CD4-positive, alpha-beta memory T cell (primary cell): ENCODE measurements at places on chromosomes 7 and 10.

DNA sequence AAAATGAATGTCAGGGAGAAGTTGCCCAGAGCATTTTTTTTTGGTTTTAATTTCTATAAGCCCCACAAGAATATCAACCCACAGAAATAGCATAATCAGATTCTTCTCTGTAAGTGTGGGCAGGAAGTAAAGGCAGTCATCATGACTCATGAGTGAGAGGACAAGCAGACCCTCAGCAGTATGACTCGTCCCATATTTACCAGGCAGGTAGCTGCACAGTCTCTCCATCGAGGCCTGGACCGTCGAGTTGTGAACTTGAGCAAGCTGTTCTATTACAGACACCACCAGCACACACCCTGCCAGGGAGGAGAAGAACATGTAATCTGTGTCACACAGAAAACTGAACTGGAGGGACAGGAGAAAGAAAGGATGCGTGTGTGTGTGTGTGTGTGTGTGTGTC is 37.8 kb downstream of the AOAH start:
- DNase-seq, result peak; percentile 37

DNA sequence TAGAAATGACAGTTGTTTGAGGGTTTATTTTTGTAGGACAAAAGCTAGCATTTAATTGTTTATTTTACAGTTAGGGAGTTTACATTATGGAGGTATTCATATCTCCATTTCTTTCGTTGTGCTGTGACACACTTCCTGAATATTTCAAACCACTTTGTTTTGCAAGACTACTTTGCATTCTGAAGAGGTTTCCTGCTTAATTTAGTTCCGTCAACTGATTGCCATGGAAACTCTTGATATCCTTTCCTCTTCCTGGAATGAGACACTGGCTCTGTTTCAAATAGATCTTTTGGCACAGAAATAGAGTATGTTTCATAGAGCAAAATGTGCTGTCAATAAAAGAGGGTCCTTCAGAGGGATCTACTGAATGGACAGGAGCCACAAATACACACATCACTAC is 159.5 kb upstream of the AGR3 start:
- DNase-seq, result peak; percentile 44

GRCh38 chr7:94240902-94241301 is 153.8 kb upstream of the COL1A2 start:
- no peak for DNase-seq

- DNase-seq, result no peak
Measured at GRCh38 chr10:44891721-44892120, 19.4 kb upstream of the TMEM72 start.

DNA sequence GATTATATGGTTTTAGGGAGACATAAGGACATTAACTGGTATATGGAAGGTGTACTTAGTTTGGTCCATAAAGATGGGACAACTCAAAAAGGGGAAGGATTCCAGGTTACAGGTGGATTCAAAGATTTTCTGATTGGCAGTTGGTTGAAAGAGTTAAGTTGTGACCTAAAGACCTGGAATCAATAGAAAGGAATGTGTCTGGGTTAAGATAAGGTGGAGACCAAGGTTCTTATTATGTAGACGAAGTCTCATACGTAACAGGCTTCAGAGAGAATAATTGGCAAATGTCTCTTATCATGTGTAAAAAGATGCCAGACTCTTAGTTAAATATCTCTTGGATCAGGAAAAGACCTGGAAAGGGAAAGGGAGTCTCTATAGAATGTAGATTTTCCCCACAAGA is 1.0 kb upstream of the TRDMT1 start:
- no peak for DNase-seq

DNA sequence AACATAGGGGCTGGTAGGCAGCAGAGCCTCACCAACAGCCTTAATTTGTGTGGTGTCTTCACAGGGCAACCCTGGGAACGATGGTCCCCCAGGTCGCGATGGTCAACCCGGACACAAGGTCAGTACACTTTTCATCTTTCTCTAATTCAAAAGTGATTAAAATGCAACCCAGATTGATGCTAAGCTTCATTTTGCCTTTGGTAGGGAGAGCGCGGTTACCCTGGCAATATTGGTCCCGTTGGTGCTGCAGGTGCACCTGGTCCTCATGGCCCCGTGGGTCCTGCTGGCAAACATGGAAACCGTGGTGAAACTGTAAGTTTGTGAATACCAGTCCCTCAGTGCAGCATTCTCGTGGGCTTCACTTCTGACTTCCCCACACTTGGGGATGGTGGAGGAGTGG is 30.9 kb downstream of the COL1A2 start:
- no peak for DNase-seq

GRCh38 chr7:37768611-37769010 is 79.8 kb upstream of the NME8 start:
- no peak for DNase-seq

DNA sequence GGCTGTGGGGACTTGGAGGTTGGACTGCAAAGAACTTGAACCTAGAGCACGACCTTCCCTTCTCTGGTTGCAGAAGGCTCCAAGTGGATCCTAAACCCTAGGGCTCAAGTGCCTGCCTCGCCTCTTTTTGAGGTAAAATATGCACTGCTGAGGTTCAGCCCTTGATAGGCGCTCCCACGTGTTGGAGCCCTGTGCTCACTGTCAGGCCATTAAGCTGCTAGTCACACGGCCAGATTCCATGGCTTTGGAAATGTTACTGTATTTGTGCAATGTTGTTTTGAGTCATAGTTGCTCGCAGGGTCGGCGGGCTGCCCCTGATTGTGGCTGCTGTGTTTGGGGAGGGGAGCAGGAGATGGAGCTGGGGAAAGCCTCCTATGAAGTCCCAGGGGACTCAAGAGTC is 39.8 kb upstream of the PCBD1 start:
- no peak for DNase-seq

DNA sequence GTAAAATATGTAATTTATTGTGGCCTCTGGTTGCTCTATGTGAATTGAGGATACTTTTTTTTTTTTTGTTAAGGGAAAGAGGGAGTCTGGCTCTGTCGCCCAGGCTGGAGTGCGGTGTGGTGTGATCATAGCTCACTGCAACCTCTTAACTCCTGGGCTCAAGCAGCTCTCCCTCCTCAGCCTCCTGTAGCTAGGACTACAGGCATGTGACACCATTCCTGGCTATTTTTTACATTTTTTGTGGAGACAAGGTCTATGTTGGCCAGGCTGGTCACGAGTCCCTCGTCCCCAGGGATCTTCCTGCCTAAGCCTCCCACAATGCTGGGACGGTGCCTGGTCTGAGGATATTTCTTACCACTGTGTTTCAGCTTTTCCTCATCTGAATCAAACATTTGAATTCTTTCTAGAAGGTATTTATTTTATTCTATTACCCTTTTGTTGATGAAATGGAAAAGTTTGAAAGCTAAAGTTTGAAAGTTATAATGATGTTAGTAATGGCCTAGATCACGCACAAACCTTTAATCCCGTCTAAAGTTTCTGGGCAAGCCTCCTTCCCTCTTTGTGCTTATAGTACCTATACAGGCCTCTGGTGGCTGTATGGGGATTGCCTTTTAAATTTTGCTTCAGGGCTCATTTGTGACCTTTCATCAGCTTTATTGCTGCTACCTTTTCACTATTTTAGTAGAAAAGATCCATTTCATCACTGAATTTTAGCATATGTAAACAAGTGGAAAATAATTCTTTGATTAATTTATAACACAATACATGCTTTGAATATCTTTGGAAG is 2.0 kb downstream of the IFRD1 start:
- no peak for DNase-seq

DNA sequence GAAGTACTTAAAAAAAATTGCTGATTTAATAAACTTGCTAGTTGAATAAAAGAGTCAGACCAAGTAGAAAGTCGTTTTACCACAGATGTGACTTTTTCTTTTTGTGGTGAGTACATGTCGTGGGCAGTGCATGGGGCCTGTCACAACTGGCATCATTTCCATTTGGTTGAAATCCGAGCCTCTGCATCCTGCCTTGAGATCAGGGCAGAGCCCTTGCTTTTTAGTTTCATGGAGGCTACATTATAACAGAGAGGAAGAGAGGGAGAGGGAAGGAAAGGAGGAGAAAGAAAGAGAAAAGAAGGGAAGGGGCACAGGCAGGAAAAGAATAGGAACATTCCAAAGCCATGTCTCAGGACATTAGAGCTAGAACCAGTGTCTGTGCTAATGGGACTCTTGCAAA is 20.4 kb upstream of the INSYN2A start:
- no peak for DNase-seq

DNA sequence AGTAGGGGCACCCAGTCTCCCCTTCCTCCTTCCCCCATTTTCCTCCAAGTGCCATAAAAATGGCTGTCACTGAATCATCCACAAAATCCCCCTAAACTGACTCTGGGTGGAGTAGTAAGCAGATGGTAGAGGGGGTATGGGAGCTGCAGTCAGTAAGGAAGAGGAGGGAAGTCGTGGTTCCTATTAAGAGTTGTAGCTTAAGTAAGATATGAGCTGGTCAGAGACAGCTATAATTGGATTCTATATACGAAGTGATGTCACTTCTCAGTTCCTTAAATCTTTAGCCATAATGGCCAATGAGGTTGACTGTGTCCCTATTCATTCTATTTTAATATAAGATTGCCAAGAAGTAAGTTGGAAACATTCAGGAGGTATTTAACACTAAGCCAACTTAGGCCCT is 131.7 kb downstream of the SLC16A9 start:
- no peak for DNase-seq

GRCh38 chr7:115024276-115024675 is 102.4 kb downstream of the MDFIC start:
- DNase-seq, result no peak

- DNase-seq, result no peak
Measured at GRCh38 chr7:514651-515598, 4.7 kb downstream of the PDGFA start.

DNA sequence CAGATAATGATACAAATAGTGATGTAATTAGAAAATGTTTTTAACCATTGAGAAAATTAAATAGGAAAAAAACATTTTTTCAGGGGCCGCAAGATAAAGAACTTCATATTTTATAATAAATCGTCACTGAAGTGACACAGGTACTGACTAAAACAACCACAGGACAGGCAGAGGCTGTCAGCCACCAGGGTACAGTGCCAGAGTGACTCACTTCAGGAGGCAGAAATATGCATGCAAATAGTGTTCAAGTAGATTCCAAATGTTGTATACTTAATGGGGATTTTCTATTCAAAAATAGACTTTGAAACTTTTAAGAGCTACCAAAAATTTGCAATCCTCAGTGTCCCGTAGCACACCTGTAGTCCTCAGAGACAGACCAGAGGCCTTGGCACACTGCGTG is 68.6 kb downstream of the FRMPD2 start:
- DNase-seq, result no peak

- DNase-seq, result no peak
Measured at GRCh38 chr10:90746829-90747228, 111.0 kb downstream of the HTR7 start.

DNA sequence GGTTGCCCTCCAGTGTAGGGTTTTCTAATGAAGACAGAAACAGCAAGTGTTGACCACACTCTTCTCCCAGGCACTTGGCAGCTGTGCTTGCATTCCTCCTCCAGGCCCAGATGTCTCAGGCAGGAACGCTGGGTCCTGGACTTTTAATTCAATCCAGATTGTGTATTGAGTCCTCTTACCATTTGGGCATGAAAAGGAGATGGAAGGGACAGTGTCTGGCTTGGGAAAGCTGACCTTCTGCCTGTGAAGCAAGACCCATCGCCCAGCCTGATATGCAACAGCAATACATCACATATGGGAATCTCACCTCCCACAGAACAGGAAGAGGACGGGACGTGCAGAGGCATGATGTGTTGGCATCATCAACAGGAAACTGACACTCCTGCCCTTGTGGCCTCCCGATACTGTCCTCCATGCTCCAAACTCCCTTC is 174.4 kb upstream of the LYZL2 start:
- DNase-seq, result no peak

DNA sequence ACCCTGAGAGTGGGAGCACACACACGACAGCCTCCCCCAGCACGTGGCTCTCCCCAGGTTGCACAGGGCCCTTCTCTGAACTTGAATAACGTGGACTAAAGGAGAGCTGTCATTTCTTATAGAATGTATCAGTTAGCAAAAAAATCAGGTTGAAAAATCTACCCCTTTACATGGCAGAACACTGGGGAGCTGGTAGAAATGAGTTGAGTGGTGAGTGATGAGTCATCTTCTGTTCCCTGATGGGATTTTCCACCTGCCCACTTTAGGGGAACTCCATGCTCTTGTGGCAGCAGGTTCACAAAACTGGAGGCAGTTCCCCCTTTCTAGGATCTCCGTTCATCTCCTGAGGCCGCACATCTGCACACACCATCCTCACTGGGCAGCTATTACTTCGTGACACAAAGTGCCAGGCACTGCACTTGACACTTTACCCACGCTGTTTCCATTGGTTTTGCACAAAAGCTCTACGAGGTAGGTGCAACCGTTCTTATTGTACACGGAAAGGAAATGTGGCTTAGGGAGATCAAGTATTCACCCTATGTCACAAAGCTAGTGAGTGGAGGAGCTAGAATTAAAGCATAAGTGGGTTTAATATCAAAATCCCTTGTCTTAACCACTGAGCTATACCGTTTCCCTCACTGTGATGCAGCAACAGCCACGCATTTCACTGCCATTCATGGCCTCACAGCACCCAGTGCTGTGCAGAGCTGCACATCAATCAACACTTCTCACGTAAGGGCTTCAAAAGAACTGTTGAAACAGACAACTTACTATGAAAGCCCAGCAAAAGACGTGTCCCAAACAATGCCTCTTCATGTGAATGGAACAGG is 80.2 kb downstream of the RNF216 start:
- DNase-seq, result peak; percentile 55
